ENCODE measurements at places on chromosomes 2 and 18.
A peak's percentile ranks its signal among the peaks of the same experiment; 100 is the strongest.

DNA sequence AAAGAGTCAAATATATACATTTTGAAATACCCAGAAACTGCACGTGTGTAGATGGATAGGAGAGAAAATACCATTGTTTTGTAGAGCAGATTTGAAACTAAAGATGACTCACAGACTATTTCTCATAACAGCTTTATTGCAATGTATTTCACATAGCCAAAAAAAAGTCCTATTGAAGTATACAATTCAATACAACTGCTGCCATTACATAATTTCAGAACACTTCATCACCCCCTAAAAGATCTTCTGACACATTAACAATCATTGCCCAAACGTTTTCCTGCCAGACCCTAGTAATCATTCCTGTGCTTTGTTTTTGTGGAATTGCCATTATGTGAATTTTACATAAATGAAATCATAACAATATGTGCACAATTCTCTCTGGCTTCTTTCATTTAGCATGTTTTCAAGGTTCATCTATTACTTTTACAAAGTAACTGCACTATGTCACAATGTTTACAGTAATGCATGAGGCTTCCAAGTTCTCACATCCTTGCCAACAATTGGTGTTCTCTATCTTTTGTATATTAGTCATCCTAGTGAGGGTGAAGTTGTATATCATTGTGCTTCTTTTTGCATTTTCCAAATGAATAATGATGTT lies 378.6 kb upstream of the CWC22 start:
- peak; percentile 89 for DNase-seq

- no peak for DNase-seq
These were observed 3.0 kb downstream of the FEV start for GRCh38 chr2:218981881-218982585.

- no peak for DNase-seq
These were observed 279.3 kb downstream of the TSN start for GRCh38 chr2:122034777-122035176.

- DNase-seq: no peak
These were observed 96.7 kb downstream of the ZNF516 start for GRCh38 chr18:76398295-76398694.

DNA sequence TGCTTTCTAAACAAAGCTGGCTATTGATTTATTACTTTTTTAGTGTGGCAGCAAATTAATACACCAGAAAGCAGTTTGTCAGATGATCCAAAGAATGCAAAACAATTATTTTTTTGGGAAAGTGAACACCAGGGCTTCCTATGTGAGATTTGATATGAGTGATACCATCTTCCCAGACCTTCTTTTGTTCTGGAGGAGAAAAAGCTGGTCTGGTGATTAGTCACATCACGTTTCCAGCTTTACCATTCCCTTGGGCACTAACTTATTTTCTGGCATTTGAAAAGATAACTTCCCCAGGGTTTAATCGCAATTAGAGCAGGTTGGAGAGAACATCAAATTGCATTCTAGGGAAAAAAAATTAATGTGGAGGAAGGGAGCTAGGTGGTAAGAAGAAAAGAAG lies 182.9 kb upstream of the TANK start:
- DNase-seq: no peak

DNA sequence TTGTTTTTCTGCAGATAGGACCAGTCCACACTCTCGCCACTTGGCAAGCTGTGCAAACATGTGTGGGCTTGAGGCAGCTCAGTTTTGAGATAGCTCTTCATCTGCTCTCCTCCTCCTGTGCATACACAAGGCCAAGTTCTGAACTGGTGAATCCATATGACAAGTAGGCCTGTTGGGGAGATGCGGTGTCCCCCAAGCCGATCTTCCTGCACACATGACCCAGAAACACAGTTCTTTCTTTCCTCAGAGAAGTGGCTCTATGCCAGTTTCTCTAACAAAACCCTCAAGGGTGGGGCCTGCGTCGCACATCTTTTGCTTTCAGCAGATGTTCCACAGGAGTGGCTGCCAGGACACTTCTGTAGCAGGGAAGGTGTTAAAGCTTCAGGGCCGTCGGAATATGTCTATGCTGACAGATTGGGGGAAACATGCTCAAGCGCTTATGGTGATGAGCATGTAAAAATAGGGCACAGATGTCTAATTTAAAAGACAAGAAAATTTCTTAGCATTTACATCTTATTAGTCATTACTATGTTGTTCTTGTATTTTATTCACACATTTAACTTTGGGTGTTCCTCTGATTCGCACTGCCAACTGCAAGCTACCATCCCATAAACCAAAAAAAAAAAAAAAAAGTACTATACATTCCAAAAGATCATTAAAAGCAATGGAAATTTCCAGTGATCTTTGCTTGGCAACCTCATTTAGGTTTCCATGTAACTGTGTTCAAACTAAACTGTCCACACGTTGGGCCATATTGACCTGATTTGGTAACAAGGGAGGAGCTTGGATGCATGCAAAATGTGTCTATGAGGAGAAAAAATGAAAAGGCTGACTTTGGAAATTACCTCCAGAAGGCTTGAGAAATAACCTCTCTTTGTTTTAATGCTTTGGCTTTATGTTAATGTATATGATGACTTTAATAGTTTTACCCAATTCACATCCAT lies 1055.5 kb upstream of the KLHL29 start:
- no peak for DNase-seq

GRCh38 chr18:67553437-67553836 lies 36.9 kb upstream of the DSEL start:
- DNase-seq: no peak

- no peak for DNase-seq
These were observed 14.5 kb downstream of the SH3BP4 start for GRCh38 chr2:234966340-234966739.

DNA sequence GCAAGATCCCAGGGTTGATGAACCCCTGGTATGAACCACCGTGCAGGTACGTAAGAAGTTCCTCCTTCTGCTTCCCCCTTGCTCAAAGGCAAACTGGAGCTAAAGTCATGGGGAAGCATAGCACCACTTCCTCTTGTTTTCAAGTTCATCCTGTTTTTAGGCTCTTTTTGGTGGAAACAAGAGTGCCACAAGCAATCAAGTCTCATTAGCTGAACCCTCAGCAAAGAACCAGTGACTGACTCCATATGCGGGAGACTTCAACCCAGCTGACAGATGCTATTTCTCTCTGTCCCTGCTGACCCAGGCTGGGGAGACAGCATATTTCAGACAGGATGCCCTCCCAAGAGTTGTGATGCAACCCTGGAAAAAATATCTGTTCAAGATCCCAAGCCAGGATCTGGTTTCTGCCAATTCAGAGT lies 47.7 kb downstream of the BCL2 start:
- DNase-seq: no peak

DNA sequence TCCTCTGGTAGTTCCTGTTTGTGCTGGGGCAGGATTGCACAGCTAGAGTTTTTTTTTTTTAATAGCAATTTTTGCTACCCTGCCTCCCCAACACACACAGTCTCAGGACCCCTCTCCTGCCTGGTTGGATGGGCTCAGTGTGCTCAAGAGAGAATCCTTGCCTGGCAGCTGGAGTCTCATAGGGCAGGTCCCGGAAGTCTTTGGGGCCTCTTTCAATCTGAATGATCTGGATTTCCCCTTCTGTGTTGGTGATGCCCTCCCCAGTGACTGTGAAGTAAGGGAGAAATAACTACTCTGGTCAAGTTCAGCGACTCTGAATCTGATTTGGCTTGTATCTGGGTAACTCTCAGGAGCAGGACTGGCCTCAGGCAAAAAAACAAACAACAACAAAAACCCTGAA lies 220.6 kb upstream of the LRRTM1 start:
- no peak for DNase-seq

GRCh38 chr2:165871025-165871424 lies 77.0 kb upstream of the GALNT3 start:
- no peak for DNase-seq
